ENCODE measurements at places on chromosomes 7 and 10. TPM values are rescaled to one million over a fixed set of nuclear protein-coding genes. Genes with fewer than 3 reads are reported as not detected.

ZNF425 gene
- total RNA-seq = 1.3 TPM

CNPY1 gene
- total RNA-seq = not detected

BICC1 gene
- 23.5 TPM for total RNA-seq

TAS2R3 gene
- total RNA-seq = not detected

TACC2 gene
- 92.6 TPM for total RNA-seq

HOXA5 gene
- 4.8 TPM for total RNA-seq

CPVL gene
- total RNA-seq = 0.18 TPM

VPS37D gene
- total RNA-seq = 3.1 TPM

ZNF138 gene
- total RNA-seq = 3.0 TPM

DNAJB9 gene
- 8.7 TPM for total RNA-seq

GPR158 gene
- 0.05 TPM for total RNA-seq

MDFIC gene
- 22.7 TPM for total RNA-seq

STMP1 gene
- 32.7 TPM for total RNA-seq
